ENCODE measurements at places on chromosomes 2 and 18.

GRCh38 chr2:100859902-100860301 lies 40.0 kb downstream of the NPAS2 start:
- DNase-seq, result no peak

- no peak for DNase-seq
These were observed 153.0 kb upstream of the TWIST2 start for GRCh38 chr2:238694922-238695321.

DNA sequence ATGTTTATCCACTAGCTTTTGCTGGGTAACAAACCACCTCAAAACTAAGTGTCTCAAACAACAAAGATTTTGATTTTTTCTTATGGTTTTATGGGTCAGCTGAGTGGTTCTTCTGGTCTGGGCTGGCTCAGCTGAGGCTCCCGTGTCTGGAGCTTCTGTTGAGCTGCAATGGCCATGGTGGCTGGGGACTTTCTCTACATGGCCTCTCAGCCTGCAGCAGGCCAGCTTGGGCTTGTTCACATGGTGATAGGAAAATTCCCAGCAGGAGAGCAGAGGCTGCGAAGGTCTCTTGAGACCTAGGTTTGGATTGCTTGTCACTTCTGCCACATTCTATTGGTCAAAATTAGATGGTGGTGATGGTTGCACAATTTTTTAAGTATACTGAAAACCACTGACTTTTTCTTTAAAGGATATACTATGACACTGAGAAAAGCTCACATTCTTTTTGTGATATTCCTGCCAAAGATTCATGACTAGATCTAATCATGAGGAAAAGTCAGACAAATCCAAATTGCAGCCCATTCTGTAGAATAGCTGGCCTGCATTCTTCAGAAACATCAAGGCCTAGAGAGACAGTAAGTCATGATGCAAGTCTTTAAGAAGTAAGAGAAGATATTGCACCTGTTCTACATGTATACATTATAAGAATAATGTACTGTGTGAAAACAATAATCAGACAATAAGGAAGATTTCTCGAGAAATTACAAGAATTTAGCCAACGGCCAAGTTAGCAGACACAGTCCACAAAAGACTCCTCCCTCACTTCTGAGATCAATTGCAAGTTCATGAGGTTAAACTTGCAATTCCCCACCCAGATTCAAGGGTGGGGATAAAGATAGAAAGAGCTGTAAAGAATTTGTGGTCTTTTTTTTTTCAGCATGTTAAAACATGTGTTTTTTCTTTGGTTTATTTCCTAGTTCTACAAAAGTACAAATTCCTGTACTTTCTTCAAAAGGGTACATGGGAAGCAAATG lies 35.0 kb upstream of the IL1R2 start:
- no peak for DNase-seq

DNA sequence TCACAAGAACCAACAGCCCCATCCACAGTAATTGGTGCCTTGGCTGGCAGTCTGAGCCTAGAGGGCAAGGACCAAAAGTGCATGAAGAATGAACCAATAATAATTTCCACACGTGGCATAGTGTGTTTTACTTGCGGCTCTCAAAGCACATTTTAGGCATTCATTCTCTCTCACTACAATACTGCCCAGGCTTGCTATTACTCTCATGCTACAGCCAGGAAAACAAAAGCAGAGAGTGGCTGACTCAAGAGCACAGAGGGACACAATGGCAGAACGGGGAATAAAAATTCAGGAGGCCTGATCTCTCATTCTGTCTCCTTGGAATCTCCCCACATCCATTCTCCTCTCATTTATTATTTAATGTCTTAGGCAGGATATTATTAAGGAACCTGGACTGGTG lies 57.0 kb upstream of the NOL4 start:
- DNase-seq, result no peak

DNA sequence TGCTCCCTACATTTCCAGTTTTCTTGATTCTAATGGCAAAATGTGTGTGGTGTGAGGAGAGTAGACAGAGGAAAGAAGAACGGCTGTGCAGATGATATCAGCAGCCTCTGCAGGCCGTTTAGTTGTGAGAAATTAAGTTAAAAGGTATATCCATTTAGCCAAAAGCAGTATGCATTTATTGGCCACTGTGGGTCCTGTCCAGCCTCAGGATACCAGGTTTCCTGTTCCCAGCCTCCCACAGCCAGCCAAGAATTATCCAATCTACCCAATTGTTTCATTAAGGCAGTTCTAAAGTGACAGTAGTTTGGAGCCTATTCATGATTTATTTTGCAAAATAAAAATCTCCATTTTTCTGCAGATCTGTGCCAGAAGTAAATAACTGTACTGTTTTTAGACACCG lies 107.5 kb downstream of the TMEM18 start:
- DNase-seq, result no peak

DNA sequence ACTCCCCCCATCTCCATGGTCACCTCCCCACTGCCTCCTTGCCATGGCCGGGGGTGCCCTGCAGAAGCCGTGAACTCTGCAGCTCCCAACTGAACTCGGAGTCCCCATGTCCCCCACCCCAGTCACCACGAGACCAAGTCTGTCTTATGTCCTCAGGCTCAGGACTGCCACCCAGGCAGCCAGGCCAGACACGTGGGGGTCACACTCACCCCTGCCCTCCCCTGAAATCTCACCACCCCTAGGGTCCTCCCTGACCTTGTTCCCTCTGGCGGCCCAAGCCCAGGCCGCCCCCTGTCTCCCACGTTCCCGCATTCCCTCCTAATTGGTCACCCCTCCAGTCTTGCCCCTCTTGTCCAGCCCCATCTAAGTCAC lies 11.0 kb downstream of the AQP12A start:
- DNase-seq, result no peak

GRCh38 chr2:73050121-73050545 lies 21.4 kb downstream of the SFXN5 start:
- DNase-seq, result no peak

GRCh38 chr2:97731274-97732020 lies 18.1 kb downstream of the ZAP70 start:
- no peak for DNase-seq

DNA sequence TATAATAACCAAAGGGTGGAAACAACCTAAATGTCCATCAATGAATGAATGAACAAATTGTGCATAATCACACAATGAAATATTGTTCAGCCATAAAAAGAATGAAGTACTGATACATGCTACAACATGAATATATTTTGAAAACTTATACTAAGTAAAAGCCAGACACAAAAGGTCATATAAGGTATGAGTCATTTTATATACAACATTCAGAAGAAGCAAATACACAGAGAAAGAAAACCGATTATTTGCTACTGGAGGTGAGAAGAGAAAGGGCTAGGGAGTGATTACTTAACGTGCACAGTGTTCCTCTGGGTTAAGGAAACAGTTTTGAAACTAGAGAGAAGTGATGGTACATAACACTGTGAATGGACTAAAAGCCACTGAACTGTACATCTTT lies 105.3 kb downstream of the GORASP2 start:
- no peak for DNase-seq

GRCh38 chr2:26767894-26768487 lies 3.9 kb downstream of the SLC35F6 start:
- DNase-seq, result no peak

GRCh38 chr2:207371877-207372276 lies 157.9 kb upstream of the CREB1 start:
- DNase-seq, result no peak

GRCh38 chr18:74947417-74947816 lies 261.5 kb downstream of the PTGR3 start:
- DNase-seq, result no peak

- no peak for DNase-seq
These were observed 52.3 kb upstream of the SCG2 start for GRCh38 chr2:223654384-223654915.

DNA sequence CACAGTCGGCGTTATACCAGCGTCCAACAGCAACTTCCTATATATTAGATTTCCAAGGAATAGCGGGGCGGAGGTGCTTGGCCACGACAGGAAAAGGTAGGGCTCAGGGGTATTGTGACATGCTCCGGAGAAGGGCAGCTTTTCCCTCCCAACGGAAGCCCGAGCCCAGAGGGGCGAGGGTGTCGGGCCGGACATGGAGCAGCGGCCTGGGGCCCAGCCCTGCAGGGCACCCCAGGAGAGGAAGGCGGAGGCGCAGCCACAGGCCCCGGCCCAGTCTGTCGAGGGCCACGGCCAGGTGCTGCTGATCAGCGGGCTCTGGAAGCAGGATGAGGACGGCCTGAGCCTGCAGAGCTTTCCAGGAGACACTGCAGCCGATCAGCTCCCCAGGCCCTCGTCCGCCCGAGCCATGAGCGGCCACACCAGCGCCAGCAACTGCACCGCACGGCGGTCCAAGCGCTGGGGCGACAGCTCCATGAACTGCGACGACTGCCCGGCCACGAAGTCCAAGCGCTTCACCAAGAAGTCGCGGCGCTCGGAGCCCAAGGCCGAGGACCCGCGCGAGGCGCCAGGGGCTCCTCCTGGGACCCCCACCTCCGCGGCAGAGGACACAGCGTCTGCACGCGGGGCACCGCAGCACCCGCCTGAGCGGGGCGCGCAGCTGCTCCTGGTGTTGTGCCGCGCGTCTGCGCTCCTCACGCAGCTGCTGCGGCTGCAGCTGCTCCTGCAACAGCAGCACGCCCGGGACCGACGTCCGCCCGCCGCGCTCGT lies 5.6 kb upstream of the SPATA3 start:
- no peak for DNase-seq

DNA sequence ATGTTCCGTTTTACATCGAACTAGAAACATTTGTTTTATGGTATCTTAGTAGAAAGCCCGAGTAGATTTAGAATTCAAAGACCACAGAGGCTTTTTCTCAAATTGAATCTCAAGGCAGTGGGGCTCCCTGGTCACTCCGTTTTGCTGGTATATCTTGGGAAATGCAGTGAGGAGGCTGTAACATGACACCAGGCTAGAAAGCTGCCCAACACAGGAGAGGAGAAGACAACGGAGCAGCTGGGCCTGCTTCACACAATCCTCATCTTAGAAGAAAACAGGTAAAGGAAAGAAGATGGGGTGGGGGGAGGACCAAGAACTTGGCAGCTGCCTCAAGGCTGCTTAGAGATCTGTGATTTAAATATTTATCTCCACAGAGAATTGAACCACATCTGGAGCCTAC lies 38.3 kb upstream of the EPB41L3 start:
- no peak for DNase-seq

DNA sequence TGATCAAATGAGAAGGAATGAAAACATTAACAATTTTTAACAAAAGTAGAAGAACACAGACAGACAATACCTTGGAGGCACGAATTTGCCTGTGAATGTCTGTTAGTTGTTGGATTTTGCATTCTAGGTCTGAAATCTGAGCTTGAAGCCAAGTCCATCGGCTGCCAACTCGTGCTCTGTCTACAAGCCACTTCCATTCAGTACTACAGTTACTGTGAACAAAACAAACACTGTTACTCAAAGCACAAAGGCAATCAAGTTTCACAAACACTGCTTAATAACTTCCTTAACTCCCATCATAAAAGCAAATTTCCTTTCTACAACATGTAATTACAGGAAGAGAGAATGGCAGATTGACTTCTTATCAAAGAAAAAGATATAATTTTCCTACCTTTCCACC lies 42.2 kb downstream of the KANSL1L start:
- no peak for DNase-seq

GRCh38 chr18:37405229-37405628 lies 160.4 kb downstream of the CELF4 start:
- no peak for DNase-seq

- DNase-seq, result no peak
These were observed 194.9 kb downstream of the AGAP1 start for GRCh38 chr2:235688511-235689426.

GRCh38 chr18:49524349-49524748 lies 37.3 kb upstream of the C18orf32 start:
- DNase-seq, result no peak

DNA sequence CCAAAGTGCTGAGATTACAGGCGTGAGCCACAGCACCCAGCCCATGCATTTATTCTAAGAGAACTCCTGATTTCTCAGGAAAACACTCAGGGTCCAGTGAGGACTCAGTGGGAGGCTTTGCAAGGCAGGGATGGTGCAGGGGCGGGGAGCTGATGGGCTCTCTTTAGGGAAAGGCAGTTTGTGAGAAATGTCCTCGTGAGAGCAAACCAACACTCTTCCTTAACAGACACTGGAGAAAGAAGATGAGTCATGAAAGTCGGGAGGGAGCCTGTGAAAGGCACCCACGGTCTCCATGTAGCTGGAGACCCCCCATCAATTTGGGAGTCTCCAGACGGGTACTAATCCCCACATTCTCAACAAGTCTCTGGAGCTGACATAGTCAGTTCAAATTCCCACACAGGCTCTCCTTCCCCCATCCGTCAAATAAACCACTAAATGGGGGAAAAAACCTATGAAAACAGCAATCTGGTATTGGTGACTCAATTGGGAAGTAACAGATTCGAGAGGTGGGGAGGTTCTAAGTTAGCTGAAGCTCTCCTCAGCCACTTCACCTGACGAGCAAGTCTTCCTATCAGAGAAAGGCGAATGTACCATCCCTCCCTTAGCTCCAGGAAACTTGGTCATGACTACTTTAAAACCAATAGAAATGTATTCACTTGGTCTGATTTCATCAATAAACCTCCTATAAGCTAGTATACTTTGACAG lies 11.0 kb upstream of the CREG2 start:
- DNase-seq, result no peak

DNA sequence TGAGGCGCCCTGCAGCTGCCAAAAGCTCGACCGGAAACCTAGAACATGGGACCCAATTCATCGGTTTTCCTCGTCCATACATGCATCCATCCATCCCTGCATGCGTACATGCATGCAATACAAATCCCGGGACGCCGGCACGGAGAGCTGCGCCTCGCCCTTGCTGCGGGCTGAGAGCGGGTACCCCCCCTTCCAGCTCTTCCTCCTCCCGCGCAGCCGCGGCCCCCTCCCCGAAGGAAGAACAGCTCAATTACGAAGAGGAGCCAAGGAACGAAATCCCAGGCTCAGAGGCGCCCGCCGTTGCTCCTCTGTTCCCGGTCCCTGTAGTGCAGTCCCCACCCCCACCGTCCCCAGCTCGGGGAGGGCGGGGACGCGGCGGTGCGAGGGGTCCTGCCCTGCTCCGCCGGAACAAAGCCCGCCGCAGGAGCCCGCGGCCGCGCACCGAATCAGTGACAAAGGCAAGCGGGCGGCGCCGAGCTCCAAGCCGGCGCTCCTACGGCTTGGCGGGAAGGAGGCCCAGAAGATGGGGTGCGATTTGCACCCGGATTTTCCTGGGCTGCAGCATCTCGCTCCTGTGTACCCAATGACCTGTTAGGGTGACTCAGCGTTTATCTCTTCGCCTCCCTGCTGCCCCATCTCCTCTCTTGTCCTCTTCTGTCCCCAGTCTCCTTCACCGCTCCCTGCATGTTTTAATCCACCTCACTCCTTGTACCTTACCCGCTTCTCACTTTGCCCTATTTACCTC lies 8.9 kb upstream of the POU3F3 start:
- no peak for DNase-seq

GRCh38 chr2:147177071-147177857 lies 667.6 kb upstream of the ACVR2A start:
- no peak for DNase-seq
